ENCODE measurements at places on chromosomes 1 and 21. TPM values are rescaled to one million over a fixed set of nuclear protein-coding genes. Genes with fewer than 3 reads are reported as not detected.

The SELENBP1 gene
- total RNA-seq: not detected

The TGFBR3 gene
- 28.8 TPM for total RNA-seq

The COL16A1 gene
- total RNA-seq: 0.85 TPM

The INAVA gene
- 0.09 TPM for total RNA-seq

The RAB25 gene
- not detected for total RNA-seq

The PCP4L1 gene
- not detected for total RNA-seq

The LAMB3 gene
- total RNA-seq: 0.92 TPM

The SH2D5 gene
- total RNA-seq: 0.24 TPM

The ILF2 gene
- 379 TPM for total RNA-seq

The F5 gene
- total RNA-seq: 72.2 TPM

The OR2T29 gene
- total RNA-seq: not detected

The PSMG1 gene
- 102 TPM for total RNA-seq

The COL8A2 gene
- total RNA-seq: 0.18 TPM

The LAX1 gene
- total RNA-seq: 32.4 TPM

The FBLIM1 gene
- total RNA-seq: not detected

The HAO2 gene
- total RNA-seq: not detected

The LRRC3 gene
- 0.90 TPM for total RNA-seq

The ZBTB8A gene
- 0.40 TPM for total RNA-seq

The TDRD5 gene
- not detected for total RNA-seq

The NTNG1 gene
- not detected for total RNA-seq

The PMVK gene
- total RNA-seq: 45.2 TPM

The TMEM51 gene
- total RNA-seq: 0.11 TPM

The C1orf116 gene
- not detected for total RNA-seq

The VSIG8 gene
- not detected for total RNA-seq

The SHISAL2A gene
- total RNA-seq: 15.7 TPM

The LINGO4 gene
- total RNA-seq: not detected

The PADI4 gene
- 0.27 TPM for total RNA-seq

The B3GALT2 gene
- 2.4 TPM for total RNA-seq

The TMEM54 gene
- total RNA-seq: 2.5 TPM

The NBPF10 gene
- 0.89 TPM for total RNA-seq

The CLCA2 gene
- not detected for total RNA-seq

The KIRREL1 gene
- not detected for total RNA-seq

The KIF21B gene
- total RNA-seq: 37.5 TPM

The C8A gene
- not detected for total RNA-seq

The CLCA4 gene
- not detected for total RNA-seq

The MFSD2A gene
- 23.8 TPM for total RNA-seq

The OR13G1 gene
- not detected for total RNA-seq

The ASCL5 gene
- not detected for total RNA-seq

The MYOG gene
- not detected for total RNA-seq

The CAPN9 gene
- not detected for total RNA-seq

The BRDT gene
- total RNA-seq: not detected

The ADAM30 gene
- total RNA-seq: not detected

The PDE9A gene
- total RNA-seq: 2.6 TPM

The RASSF5 gene
- 163 TPM for total RNA-seq

The ITLN2 gene
- not detected for total RNA-seq

The GPR25 gene
- 0.44 TPM for total RNA-seq

The LRRC38 gene
- total RNA-seq: not detected

The SEC16B gene
- not detected for total RNA-seq

The PCAT6 gene
- 0.51 TPM for total RNA-seq

The CYYR1 gene
- not detected for total RNA-seq

The RAVER2 gene
- 6.8 TPM for total RNA-seq

The MROH7 gene
- total RNA-seq: not detected

The FCGR1A gene
- total RNA-seq: not detected

The AQP10 gene
- not detected for total RNA-seq

The RAB7B gene
- 0.29 TPM for total RNA-seq

The SLC35F3 gene
- 7.8 TPM for total RNA-seq

The LCE4A gene
- total RNA-seq: not detected

The SYCP1 gene
- total RNA-seq: not detected

The SLC5A9 gene
- total RNA-seq: not detected

The TSPAN2 gene
- total RNA-seq: 2.0 TPM

All from CD8-positive, alpha-beta memory T cell (primary cell).